ENCODE measurements at places on chromosomes 5 and 9. TPM values are rescaled to one million over a fixed set of nuclear protein-coding genes. Genes with fewer than 3 reads are reported as not detected.
A peak's percentile ranks its signal among the peaks of the same experiment; 100 is the strongest.

The CYSRT1 gene
- 1.9 TPM for total RNA-seq

GRCh38 chr9:15735083-15735857, 182.4 kb downstream of the CCDC171 start:
- no peaks in the 10 kb centered on the region for H3K36me3 ChIP-seq
- H3K27ac ChIP-seq = no peak overlapping the region
- H3K27me3 ChIP-seq = no peaks in the 10 kb centered on the region
- no peak overlapping the region for H3K4me3 ChIP-seq
- DNase-seq = no peak

- H3K36me3 ChIP-seq = peaks cover 3% of the 10 kb centered on the region
- no peaks in the 10 kb centered on the region for H3K27me3 ChIP-seq
- no peak overlapping the region for H3K4me3 ChIP-seq
- peaks cover 11% of the 10 kb centered on the region for H3K4me1 ChIP-seq
Observed at GRCh38 chr5:84599964-84600363, 215.3 kb upstream of the EDIL3 start.

- H3K27me3 ChIP-seq = no peaks in the 10 kb centered on the region
- no peaks in the 10 kb centered on the region for H3K36me3 ChIP-seq
- H3K4me1 ChIP-seq = no peaks in the 10 kb centered on the region
- no peak overlapping the region for H3K4me3 ChIP-seq
- no peak overlapping the region for H3K27ac ChIP-seq
- no peak for DNase-seq
Observed at GRCh38 chr9:70832492-70832891, 288.9 kb downstream of the TRPM3 start.

GRCh38 chr5:167229751-167230150, 1061.7 kb upstream of the WWC1 start:
- DNase-seq = no peak
- H3K36me3 ChIP-seq = peaks cover 8% of the 10 kb centered on the region
- H3K27me3 ChIP-seq = no peaks in the 10 kb centered on the region
- H3K4me3 ChIP-seq = no peak overlapping the region
- H3K27ac ChIP-seq = no peak overlapping the region
- no peaks in the 10 kb centered on the region for H3K4me1 ChIP-seq

- no peak overlapping the region for H3K4me3 ChIP-seq
- H3K27ac ChIP-seq = no peak overlapping the region
- peaks cover 20% of the 10 kb centered on the region for H3K36me3 ChIP-seq
- peak; percentile 68 for DNase-seq
Observed at GRCh38 chr5:7856855-7857254, 5.9 kb upstream of the CFAP90 start.

GRCh38 chr9:125038166-125038565, 97.3 kb upstream of the GOLGA1 start:
- no peak overlapping the region for H3K4me3 ChIP-seq
- no peaks in the 10 kb centered on the region for H3K4me1 ChIP-seq
- no peak for DNase-seq
- H3K27ac ChIP-seq = no peak overlapping the region
- no peaks in the 10 kb centered on the region for H3K36me3 ChIP-seq
- H3K27me3 ChIP-seq = no peaks in the 10 kb centered on the region

GRCh38 chr9:92638621-92639101, 31.3 kb downstream of the IPPK start:
- no peaks in the 10 kb centered on the region for H3K4me1 ChIP-seq
- no peak for DNase-seq
- peaks cover 50% of the 10 kb centered on the region for H3K36me3 ChIP-seq
- no peak overlapping the region for H3K4me3 ChIP-seq

GRCh38 chr9:71830153-71830552, 61.8 kb upstream of the CEMIP2 start:
- H3K4me3 ChIP-seq = no peak overlapping the region
- H3K27me3 ChIP-seq = no peaks in the 10 kb centered on the region
- no peaks in the 10 kb centered on the region for H3K4me1 ChIP-seq
- peaks cover 8% of the 10 kb centered on the region for H3K36me3 ChIP-seq

GRCh38 chr5:123718238-123718637, 206.3 kb downstream of the CSNK1G3 start:
- H3K4me3 ChIP-seq = no peak overlapping the region
- H3K27ac ChIP-seq = no peak overlapping the region
- no peak for DNase-seq
- no peaks in the 10 kb centered on the region for H3K36me3 ChIP-seq

DNA sequence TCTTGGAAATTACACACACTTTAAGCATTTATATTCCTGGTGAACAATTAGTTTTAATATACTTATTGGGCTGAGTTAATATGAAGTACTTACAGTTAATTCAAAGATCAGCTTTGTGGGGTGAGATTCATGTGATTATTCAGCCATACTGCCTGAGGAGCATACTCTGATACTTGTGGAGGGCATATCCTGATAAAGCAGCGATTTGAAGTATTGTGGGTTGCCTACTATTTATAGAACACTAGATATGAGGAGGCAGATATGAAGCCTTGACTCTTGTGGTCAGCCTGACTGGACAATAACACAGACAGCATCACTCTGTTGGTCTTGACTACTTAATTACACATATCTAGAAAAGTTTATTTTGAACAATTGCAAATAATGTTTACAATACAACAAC, 27.0 kb upstream of the AGGF1 start:
- H3K4me1 ChIP-seq = no peaks in the 10 kb centered on the region
- no peak overlapping the region for H3K4me3 ChIP-seq
- H3K27me3 ChIP-seq = no peaks in the 10 kb centered on the region
- DNase-seq = no peak

GRCh38 chr9:79210541-79211243, 361.1 kb upstream of the TLE4 start:
- no peaks in the 10 kb centered on the region for H3K36me3 ChIP-seq
- H3K27me3 ChIP-seq = no peaks in the 10 kb centered on the region
- no peak for DNase-seq

The SPINK1 gene
- 2.0 TPM for total RNA-seq

DNA sequence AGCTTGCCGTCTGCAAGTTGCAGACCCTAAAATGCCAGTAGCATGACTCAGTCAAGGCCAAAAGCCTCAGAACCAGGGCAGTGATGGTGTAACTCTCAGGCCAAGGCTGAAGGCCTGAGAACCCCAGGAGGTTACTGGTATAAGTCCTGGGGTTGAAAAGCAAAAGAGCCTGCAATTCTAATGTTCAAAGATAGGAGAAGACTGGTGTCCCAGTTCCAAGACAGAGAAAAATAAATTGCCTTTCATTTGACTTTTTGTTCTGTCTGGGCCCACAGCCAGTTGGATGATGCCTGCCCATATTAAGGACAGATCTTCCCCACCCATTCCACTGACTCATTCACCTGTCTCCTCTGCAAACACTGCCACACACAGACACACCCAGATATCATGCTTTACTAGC, 673.2 kb downstream of the CDH18 start:
- no peak overlapping the region for H3K27ac ChIP-seq
- no peaks in the 10 kb centered on the region for H3K27me3 ChIP-seq
- no peak overlapping the region for H3K4me3 ChIP-seq
- DNase-seq = no peak
- no peaks in the 10 kb centered on the region for H3K36me3 ChIP-seq

The SLC46A2 gene
- not detected for total RNA-seq

GRCh38 chr5:143199161-143199560, 204.3 kb downstream of the NR3C1 start:
- no peak for DNase-seq
- H3K27ac ChIP-seq = no peak overlapping the region
- H3K4me1 ChIP-seq = no peaks in the 10 kb centered on the region
- H3K4me3 ChIP-seq = no peak overlapping the region

- H3K4me1 ChIP-seq = no peaks in the 10 kb centered on the region
- no peak for DNase-seq
Observed at GRCh38 chr5:55363856-55364255, 56.1 kb downstream of the MTREX start.

DNA sequence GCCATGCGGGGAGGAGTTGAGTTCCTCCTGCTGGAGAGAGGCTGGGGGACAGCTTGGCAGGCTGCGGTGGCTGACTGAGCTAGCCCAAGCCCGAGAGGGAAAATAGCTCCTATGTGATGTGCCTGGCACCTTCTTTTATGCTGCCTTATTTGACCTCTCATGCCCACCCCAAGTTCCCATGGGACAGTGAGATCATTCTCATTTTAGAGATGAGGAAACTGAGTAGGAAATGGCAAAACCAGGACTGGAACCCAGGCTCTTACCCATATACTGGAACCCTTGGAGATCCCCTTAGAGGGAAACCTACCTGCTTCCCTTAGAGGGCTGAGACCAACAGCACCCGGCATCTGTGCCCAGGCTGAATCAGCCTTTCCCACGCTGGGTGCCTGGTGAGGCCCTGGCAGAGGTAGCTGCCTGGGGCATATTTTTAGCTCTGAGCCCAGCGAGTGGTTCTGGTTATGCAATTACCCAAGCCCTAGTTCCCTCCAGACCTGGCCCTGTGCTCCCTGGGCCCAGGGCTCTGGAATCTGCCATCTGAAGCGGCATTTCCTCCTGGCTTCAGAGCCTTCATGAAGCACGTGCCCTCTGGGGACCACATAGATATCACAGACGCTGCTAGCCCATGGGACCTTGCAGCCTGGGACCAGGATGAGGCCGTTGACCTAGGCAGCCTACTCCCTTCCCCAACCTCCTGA, 23.6 kb downstream of the COL27A1 start:
- no peak overlapping the region for H3K4me3 ChIP-seq
- no peak overlapping the region for H3K27ac ChIP-seq
- H3K27me3 ChIP-seq = no peaks in the 10 kb centered on the region
- no peak for DNase-seq

DNA sequence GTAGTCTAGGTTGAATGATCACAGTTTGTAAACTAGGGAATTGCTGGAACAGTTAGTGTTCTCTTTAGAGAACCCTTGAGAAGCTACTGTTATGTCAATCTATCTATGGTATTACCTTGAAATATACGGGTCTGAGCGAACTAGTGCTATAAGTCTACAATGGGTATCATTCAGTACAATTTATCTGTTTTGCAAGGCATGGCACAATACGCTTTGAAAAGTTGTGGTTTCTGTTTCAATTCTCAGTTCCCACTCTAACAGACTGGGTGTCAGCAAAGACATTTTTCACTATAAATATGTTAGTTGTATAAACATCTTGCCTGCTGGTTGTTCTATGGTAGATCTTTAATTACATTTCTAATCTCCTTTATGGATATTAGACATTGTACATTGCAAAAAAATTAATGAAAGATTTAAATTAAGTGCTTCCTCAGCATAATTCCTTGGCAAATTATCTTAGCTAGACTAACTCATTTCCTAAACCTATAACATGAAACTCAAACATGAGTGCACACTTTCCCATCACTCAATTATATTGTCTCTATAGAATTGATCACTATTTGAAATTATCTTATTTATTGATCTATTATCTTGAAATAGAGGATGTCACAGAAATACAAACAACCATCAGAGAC, 24.9 kb upstream of the SLCO6A1 start:
- no peaks in the 10 kb centered on the region for H3K4me1 ChIP-seq
- H3K27me3 ChIP-seq = no peaks in the 10 kb centered on the region
- no peak overlapping the region for H3K27ac ChIP-seq
- no peak overlapping the region for H3K4me3 ChIP-seq
- DNase-seq = no peak

- H3K36me3 ChIP-seq = no peaks in the 10 kb centered on the region
- no peaks in the 10 kb centered on the region for H3K27me3 ChIP-seq
- H3K4me3 ChIP-seq = peak overlapping the region; percentile 21
- DNase-seq = no peak
- no peaks in the 10 kb centered on the region for H3K4me1 ChIP-seq
Observed at GRCh38 chr9:135590486-135591079, 29.0 kb downstream of the PAEP start.

DNA sequence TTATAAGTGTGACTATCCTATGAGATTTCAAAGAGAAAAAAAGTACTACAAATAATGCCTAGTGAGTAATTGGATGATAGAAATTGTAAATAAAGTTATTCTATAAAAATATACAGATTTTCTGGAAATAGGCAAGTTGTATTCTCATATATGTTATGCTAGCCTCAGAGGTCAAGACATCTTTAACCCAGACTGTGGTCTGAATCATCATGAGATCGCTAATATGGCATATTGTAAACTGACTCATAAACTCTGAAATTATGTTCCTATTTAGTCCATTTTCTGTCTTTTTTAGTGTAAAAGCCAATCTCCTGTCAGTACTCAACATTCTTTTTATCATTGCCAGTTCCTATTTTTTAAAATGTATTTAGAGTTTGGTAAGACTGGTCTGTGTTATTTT, 14.2 kb downstream of the LOX start:
- no peaks in the 10 kb centered on the region for H3K36me3 ChIP-seq
- no peaks in the 10 kb centered on the region for H3K27me3 ChIP-seq
- H3K4me3 ChIP-seq = no peak overlapping the region
- no peak overlapping the region for H3K27ac ChIP-seq

- no peak overlapping the region for H3K27ac ChIP-seq
- no peaks in the 10 kb centered on the region for H3K36me3 ChIP-seq
- peaks cover 8% of the 10 kb centered on the region for H3K4me1 ChIP-seq
- no peaks in the 10 kb centered on the region for H3K27me3 ChIP-seq
- no peak for DNase-seq
Observed at GRCh38 chr9:127769929-127770582, 8.4 kb downstream of the SH2D3C start.

DNA sequence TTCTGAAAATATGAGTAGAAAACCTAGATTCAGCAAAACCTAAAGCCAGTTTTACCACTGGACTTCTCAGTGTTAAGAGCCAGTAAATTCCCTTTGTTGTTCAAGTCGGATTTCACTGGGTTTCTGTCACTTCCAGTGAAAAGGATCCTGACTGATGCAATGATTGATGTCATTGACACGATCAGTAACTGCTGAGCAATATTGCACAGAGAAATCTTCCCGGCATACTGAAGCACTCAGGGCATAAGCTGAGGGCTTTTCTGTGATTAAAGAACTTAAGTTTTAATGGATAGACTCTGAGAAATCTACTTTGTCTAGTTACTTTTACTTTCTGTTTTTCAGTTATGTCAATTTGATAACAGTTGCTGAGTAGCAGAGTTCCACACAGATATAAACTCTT, 61.9 kb downstream of the DENND1A start:
- H3K27ac ChIP-seq = no peak overlapping the region
- DNase-seq = no peak
- H3K27me3 ChIP-seq = no peaks in the 10 kb centered on the region
- no peak overlapping the region for H3K4me3 ChIP-seq

- no peaks in the 10 kb centered on the region for H3K4me1 ChIP-seq
- H3K27me3 ChIP-seq = no peaks in the 10 kb centered on the region
- H3K4me3 ChIP-seq = no peak overlapping the region
- H3K36me3 ChIP-seq = no peaks in the 10 kb centered on the region
- no peak overlapping the region for H3K27ac ChIP-seq
- DNase-seq = no peak
Observed at GRCh38 chr9:135523521-135524129, 2.4 kb downstream of the LCN1 start.

GRCh38 chr9:8917956-8918739, 1118.6 kb upstream of the DMAC1 start:
- H3K4me3 ChIP-seq = no peak overlapping the region
- no peaks in the 10 kb centered on the region for H3K27me3 ChIP-seq
- H3K4me1 ChIP-seq = no peaks in the 10 kb centered on the region
- DNase-seq = no peak
